Activated T-cell treated with anti-CD3 and anti-CD28 coated beads for 4 hours (primary cell): ENCODE measurements at places on chromosomes 13 and 19.

- DNase-seq, result no peak
Measured at GRCh38 chr13:110638257-110638656, 22.9 kb downstream of the NAXD start.

DNA sequence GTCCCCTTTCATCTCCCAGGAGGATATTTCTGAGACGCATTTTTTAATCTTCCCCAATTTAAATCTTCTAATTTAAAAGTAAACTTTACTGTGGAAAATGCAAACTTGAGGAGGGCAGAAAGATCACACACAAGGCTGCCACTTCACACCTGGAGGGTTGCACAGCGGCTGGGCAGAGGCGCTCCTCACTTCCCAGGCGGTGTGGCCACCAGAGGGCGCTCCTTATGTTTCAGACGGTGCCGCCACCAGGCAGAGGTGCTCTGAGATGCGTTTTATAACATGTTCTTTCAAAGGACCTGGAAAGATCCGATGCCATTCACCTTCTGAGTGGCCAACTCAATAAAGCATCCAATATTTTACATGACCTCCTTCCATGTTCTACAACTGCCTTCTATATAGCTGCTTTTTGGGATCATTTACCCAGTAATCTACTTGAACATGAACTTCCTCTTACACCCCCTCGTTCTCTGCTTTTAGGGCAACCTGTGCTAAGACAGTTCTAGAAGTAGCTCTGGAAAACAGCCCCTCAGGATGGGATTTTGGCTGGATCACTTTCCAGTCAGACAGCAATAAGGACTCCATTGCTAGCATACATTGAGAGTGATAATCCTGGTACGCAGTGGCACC lies 14.8 kb upstream of the MTUS2 start:
- no peak for DNase-seq

DNA sequence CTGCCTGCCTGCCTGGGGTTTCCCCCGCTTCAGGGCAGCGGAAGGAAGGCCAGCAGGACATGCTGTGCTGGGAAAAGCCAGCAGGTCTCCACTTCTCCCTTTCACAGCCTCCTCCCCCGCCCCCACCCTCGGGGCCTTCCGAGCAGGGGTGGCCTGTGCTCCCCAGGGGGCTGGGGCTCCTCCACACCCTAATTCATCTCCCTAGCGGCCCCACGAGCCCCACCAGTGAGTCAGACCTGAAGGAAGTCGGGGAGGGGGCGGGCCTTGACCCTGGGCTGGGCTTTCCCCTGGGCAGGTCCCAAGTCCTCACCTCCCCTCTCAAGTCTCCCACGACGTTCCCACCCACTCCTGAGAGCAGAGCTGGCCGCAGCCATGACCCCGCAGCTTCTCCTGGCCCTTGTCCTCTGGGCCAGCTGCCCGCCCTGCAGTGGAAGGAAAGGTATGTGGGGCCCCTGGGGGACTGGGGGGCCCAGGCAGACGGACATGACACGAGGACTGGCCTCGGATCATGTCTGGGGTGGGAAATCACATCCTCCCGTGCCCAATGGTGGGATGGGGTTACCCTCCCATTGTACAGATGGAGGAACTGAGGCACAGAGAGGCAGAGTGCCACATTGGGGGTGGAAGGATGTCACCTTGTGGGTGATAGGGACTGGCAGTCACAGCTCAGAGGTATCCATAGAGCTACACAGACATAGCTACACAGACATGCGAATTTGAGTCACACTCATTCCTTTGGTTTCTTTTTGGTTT lies at the start of gene EBI3:
Gene EBI3, plus strand, starts transcription at position 345 of the 753 bp plus-strand sequence. Its CDS starts 28 bp downstream, at position 373.
- DNase-seq, result no peak

- DNase-seq, result no peak
Measured at GRCh38 chr13:43145534-43146196, 122.3 kb downstream of the DNAJC15 start.

- DNase-seq, result no peak
Measured at GRCh38 chr13:28333204-28333881, 161.6 kb downstream of the FLT1 start.

GRCh38 chr19:37467608-37468090 lies 405 bp upstream of the ZNF569 start:
- no peak for DNase-seq

DNA sequence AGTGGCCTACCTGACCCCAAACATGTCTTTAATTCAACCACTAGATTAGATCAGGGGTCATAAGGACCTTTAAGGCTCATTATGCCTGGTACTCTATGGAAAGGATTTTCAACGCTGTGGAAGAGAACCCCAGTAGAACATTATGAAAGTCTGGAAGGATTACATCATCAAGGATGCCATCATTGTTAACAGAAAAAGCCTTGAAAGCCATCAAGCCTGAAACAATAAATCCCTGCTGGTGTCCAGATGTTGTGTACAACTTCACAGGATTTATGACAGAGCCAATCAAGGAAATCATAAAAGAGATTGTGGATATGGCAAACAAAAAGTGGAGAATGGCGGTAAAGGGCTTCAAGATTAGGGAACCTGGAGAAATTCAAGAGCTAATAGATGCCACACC lies 59.7 kb downstream of the NAA16 start:
- DNase-seq, result no peak

DNA sequence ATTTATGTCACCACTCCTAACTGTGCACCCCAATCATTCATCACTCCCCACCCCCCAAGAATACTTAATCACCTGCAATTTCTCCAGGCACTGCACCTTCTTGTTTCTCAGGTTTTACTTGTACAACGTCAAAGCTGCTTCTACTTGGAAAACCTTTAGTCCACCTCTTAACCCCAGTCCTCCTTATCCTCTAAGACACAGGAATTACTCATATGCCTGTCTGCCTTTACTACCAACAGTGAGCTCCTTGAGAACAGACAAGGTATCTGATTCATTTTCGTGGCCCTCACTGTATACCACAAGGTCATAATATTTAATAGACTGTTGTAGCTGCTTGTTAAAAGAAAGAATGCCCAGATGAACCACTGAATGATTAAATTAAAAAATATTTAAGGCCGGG lies 21.0 kb upstream of the NDFIP2 start:
- DNase-seq, result no peak

GRCh38 chr19:39064405-39064804 lies 19.8 kb upstream of the ACP7 start:
- no peak for DNase-seq
